Choroid plexus epithelial cell (primary cell): ENCODE measurements at places on chromosomes 1 and 21.
A peak's percentile ranks its signal among the peaks of the same experiment; 100 is the strongest.

- DNase-seq = peak; percentile 88
Measured at GRCh38 chr1:66996018-66996682, 57.8 kb downstream of the SLC35D1 start.

GRCh38 chr1:161484613-161485012 lies 20.6 kb upstream of the FCGR2A start:
- peak; percentile 33 for DNase-seq

GRCh38 chr1:154213274-154213673 lies 7.1 kb upstream of the CFAP141 start:
- DNase-seq = peak; percentile 13

- DNase-seq = no peak
Measured at GRCh38 chr1:149967041-149967440, 30.4 kb upstream of the MTMR11 start.

DNA sequence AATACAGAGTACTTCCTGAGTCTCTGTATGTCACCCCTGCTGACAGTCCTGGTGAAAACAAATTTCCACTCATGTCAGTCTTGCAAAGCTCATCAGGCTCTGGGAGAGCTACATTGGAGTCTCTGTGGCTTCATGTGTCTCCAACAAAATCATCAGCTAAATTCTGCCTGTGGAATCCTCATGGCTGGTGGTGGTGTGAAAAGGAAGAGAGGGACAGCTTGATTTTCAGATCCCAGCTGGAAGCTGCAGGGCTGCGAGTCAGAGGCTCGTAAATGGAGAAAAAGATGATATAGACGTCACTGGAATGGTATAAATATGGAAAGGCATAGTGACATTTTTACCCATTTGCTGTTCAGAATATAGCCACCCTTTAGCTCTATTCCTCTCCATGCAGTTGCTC lies 150.2 kb downstream of the ASTN1 start:
- no peak for DNase-seq

DNA sequence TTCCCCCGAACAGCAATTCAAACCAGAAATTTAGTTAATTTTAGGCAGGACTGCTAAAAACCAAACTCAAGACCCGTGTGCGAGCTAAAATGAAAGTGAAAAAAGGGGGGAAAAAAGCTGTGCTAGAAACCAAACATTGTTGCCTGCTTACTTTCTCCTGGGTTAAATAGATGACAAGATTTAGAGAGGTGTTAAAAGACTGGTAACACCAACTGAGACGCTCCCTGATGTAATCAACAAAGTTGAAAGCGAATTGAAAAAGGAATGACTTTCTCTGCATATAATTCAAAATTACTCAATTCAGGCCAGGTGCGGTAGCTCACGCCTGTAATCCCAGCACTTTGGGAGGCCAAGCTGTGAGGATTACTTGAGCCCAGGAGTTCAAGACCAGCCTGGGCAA lies 6.8 kb downstream of the CDCA8 start:
- no peak for DNase-seq
